ENCODE measurements at places on chromosomes 5 and 9.

GRCh38 chr5:125484742-125485641, 738.6 kb upstream of the ZNF608 start:
- DNase-seq: peak; percentile 95

- DNase-seq: peak; percentile 8
These were observed 278.0 kb downstream of the CETN3 start for GRCh38 chr5:90131383-90132133.

- DNase-seq: no peak
These were observed 277.4 kb downstream of the TLE1 start for GRCh38 chr9:81411961-81412360.

- no peak for DNase-seq
These were observed 165.7 kb downstream of the CEMIP2 start for GRCh38 chr9:71602652-71603051.

DNA sequence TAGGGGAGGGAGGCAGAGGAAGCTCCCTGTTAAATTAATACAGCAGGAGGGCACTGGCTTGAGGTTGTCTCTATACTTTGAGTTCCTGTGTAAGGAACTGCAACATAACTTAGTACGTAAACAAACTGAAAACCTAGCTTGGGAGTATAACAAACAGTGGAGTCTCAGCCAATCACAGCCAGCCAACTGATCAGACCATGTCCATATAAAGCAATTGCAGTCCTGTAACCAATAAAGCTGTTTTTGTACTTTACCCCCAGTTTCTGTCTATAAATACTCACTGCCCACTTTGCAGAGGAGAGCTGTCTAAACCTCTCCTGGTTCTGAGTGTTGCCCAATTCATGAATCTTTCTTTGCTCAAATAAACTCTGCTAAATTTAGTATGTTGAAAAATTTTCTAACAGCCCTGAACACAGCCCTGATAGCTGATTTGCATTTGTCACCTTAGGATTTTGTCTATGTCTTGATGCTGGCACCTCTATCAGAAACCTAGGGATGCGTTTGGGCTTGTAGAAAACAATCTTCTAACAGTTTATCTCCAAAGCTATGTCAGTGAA, 39.9 kb downstream of the GDNF start:
- no peak for DNase-seq

DNA sequence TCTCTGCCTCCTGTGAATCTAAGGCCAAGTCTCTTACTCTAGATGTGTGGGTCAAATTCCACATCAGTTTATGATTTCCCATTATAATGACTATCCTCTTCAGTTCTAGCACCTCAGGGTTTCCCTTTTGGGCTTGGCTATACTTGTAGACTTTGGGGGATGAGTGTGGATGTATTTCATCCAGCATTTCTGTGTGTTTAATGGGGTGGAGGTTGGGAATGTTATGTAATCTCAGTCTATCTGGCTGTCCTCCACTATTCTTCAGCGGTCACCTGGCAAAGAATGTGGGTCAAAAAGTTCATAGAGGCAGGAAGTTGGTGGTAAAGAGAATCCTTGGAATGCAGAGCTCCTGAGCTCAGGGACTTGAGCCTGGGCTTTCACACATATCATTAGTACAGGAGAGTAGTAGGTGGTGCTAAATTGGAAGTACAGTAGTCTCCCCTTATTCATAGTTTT, 64.9 kb downstream of the CFAP95 start:
- no peak for DNase-seq

- no peak for DNase-seq
These were observed 64.7 kb upstream of the ABCA1 start for GRCh38 chr9:104992659-104993058.

DNA sequence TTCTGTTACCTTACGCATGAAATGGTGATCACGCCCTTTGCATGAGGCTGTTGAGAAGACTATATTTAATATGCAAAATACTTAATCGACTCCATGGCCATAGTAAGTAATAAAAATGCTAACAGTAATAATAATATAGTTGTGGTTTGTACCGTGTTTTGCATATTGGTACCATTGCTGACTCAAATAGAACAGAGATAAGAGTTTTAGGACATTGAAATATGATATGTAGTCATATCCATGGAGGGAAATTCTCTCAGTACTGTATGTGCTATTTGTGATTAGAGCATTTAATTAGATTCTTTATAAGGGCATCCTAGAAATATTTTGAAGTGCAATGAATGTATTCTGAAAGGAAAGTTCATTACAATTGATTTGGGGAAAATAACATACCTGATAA, 41.9 kb downstream of the CFAP90 start:
- DNase-seq: no peak

GRCh38 chr9:81224166-81225081, 464.9 kb downstream of the TLE1 start:
- no peak for DNase-seq

GRCh38 chr9:111659691-111660090, 1.7 kb upstream of the GNG10 start:
- DNase-seq: no peak

GRCh38 chr5:128427921-128428320, 110.1 kb downstream of the FBN2 start:
- no peak for DNase-seq
